Fibroblast of skin of left biceps (primary cell): ENCODE measurements at places on chromosomes 4 and X.

GRCh38 chr4:41177016-41177415, 37.3 kb downstream of the APBB2 start:
- peak; percentile 66 for DNase-seq

GRCh38 chr4:2419814-2420213, 1.1 kb downstream of the CFAP99 start:
- DNase-seq, result no peak

- no peak for DNase-seq
These were observed 150.9 kb downstream of the SHROOM3 start for GRCh38 chr4:76585897-76586360.

- DNase-seq, result no peak
These were observed 193.0 kb downstream of the MGST2 start for GRCh38 chr4:139858436-139859205.

DNA sequence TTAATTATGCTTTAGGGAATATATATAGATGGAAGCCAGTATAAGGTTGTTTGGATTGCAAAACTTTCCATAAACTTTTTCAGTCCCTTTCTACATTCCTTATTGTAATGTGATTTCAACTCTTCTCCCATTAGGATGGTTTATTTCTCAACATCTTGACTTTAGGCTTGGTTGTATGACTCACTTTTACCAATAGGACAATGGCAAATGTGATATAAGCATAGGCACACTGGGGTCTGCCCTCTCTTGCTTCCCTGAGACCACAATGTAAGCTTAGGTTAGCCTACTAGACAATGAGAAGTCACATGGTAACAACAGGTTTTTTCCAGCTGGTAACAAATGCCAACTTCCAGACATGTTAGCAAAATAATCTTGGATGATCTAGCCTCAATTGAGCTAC, 163.3 kb upstream of the RBPJ start:
- no peak for DNase-seq

- no peak for DNase-seq
These were observed 52.2 kb downstream of the AFM start for GRCh38 chr4:73533515-73534422.

- no peak for DNase-seq
These were observed 63.7 kb upstream of the HHIP start for GRCh38 chr4:144582105-144582850.

GRCh38 chrX:15786915-15787314, 3.4 kb upstream of the ZRSR2 start:
- no peak for DNase-seq

DNA sequence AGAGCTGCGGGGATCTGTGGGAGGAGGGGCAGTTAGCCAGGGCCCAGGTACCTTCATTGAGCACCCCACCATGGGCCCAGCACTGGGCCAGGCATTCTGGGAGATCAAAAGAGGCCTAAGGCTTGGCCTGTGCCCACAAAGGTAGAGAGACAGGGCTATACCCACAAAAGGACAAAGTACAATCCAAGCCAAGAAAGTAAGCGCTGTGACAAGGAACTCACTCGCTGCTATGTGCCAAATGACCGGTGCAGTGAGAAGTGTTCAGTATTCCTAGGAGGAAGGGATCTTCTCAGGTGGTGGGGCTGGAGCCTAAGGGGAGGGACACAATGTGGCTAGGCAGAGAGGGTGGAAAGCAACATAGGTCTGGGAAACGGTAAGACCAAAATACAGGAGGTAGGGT, 8.8 kb upstream of the FRMPD3 start:
- DNase-seq, result no peak

DNA sequence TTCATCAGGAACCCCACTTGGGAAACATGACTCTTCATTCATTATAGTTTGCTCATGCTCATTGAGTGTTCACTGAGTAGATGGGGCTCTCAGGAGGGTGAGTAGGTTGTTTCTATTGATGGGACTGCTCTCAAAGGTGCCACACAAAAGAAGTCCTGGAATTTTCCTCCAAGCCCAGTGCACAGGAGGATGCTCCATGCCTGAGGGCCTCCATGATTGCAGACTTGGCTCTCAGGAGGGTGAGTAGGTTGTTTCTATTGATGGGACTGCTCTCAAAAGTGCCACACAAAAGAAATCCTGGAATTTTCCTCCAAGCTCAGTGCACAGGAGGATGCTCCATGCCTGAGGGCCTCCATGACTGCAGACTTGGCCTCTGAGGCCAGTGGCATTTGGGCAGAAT, 108.5 kb downstream of the ZNF674 start:
- DNase-seq, result no peak

GRCh38 chr4:109552237-109552636, 7.8 kb upstream of the MCUB start:
- no peak for DNase-seq

DNA sequence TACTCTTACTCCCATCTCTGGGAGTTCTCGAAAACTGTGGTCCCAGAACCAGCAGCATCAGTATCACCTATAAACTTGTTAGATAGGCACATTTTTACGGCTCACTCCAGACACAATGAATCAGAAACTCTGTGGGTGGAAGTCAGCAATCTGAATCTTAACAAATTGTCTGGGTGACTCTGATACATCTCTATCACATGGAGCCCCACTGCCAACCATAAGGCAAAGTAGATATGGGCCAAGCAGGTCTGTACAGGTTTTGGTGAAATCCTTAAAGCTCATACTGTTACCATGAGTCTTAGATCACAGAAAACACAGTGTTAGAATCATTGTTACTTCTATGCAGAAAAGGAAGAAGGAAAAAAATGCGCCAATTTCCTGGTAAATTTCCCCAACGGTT, 122.5 kb upstream of the HCCS start:
- DNase-seq, result no peak

DNA sequence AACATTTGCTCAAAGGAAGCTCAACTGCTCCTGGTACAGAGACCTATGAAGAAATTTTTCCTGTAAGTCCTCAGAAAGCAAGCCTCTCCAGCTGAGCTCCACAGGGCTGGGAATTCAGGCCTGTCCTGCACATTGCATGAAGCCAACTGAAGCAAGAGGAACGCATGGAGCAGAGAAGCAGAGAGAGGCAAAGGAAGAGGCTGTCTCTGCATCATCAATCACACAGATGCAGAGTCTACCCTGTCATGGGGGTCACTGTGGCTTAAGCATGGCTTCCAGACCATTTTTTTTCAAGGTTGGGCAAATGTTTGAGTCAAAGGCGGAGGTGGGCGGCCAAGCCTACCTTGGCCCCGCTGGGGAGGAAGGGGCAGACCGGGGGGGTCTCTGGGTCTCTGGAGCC, 110.3 kb upstream of the MSX1 start:
- no peak for DNase-seq

DNA sequence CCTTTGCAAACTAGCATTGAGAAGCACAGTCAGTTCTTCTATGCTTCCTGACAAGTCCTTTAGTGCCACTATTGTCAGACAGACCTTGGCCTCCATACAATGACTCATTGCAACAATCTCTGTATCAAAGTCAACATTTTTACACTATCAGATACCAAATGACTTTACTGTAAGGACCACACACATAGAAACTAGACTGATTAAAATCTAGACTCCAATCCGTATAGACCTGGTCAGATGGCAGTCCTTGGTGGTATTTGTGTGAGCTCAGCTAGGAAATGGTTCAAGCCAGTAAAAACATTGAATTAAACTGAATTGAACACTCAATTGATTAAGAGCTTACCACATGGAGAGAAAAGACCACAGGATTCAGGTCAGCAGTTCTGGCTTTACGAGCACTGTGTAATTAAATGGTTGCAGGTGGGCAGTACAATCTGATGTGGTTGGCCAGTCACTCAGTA, 549.8 kb upstream of the LCORL start:
- no peak for DNase-seq

GRCh38 chr4:136009258-136009832, 1522.9 kb downstream of the PCDH18 start:
- DNase-seq, result no peak

DNA sequence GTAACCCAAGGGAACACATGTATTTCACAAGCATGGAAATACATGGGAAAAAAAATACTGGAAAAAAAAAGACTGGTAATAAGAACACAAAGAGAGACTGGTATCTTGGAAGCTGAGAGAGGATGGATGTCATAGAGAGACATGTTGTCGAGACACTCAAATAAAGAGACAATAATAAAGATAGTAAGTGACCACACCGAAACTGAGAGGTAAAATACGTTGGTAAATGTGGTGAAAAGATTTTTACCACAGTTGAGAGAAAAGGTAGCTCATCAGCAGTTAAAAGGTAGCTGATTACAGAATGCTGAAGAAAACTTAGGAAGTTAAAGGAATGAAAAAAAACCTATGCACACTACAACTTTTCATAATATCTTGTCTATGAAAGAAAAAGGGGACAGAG, 81.1 kb downstream of the ARAP2 start:
- DNase-seq, result no peak

DNA sequence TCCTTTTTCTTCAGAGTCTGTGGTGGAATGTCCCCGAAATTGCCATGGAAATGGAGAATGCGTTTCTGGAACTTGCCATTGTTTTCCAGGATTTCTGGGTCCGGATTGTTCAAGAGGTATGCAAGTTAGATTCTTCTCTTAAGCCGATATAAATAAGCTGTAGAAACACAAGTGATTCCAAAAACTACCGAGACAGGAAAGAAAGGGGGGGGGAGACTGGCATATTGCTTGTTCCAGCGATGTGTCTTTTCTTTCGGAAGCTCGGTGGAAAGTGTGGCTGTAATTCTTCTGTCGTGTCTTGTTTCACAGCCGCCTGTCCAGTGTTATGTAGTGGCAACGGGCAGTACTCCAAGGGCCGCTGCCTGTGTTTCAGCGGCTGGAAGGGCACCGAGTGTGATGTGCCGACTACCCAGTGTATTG, 236.9 kb downstream of the DCTD start:
- DNase-seq, result no peak

- peak; percentile 91 for DNase-seq
These were observed at the start of gene RAP1GDS1 for GRCh38 chr4:98260579-98261404. RAP1GDS1 (plus strand) TSS chr4:98261384; CDS start chr4:98261566, 182 bp downstream.

DNA sequence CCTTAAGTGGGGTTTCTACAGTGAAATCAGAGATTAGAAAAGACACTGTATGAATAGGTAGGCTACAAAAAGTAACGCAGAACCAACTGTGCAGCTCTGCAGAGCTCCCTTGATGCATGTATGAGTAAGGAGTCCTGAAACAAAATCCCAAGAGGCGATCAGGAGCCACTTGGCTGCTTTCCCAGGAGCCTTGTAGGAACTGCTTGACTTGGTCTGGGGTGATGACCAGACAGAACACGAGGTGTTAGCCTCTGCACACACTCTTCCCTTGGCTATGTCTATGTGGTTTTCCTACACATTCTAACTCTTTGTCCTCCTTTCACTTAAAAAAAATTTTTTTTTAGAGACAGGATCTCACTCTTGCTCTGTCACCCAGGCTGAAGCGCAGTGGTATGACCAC, 22.8 kb upstream of the AP1S2 start:
- no peak for DNase-seq

- DNase-seq, result peak; percentile 49
These were observed 6.2 kb downstream of the ARFIP1 start for GRCh38 chr4:152785639-152786615.

DNA sequence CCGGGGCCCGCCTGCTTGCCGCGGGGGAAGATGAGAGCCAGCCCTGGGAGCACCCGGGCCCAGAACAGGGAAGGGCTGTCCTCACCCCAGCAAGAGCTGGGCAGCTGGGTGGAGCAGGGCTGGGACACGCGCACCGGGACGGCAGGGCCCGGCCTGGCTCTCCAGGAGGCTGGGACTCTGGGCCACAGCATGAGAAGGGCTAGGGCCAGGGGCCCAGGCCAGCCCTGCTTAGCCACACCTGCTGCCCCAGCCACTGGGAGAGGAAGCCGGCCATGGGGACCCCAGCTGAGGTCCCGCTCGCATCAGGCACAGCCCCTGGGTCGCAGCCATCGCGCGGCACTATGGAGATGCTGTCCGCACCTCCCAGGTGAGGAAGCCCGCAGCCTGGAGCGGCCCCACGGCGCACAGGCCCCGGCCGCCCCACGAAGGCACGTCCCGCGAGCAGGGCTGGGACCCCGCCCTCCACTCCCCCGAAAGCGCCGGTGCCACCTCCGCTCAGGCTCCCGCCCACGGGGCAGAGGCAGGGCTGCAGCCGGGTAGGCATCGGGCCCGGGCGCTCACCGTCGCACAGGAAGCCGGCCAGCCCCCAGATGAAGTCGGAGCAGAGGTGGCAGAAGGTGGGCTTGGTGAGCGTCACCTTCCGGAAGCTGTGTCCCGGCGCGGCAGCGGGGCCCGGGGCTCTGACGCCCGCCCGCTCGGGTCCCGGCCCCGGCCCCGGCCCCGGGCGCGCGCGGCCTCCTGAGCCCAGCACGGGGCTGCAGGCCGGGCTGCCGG, 531 bp downstream of the DGKQ start:
- no peak for DNase-seq

DNA sequence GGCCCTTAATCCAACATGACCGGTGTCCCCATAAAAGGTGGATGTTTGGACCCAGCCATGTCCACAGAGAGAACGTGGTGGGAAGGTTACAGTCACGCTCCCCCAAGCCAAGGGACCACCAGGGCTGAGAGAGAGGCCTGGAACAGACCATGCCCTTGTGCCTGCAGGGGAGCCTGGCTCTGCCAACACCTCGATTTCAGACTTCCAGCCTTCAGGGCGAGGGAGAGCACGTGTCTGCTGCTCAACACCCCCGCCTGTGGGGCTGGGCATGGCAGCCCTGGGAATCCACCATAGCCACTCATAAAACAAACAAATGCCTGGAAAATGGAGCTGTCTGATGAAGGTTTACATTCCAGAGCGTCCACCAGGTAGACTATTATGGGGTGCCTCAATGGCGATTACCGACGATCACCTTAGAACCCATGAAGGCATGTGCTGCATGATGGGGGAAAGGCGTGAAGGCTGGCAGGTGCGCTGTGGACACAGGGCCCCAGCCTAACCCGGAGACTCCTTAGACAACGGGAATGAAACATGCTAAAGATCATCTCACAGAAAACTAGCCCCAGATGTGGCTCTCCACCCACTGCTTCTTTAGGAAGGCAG, 42.3 kb upstream of the HMX1 start:
- DNase-seq, result no peak

DNA sequence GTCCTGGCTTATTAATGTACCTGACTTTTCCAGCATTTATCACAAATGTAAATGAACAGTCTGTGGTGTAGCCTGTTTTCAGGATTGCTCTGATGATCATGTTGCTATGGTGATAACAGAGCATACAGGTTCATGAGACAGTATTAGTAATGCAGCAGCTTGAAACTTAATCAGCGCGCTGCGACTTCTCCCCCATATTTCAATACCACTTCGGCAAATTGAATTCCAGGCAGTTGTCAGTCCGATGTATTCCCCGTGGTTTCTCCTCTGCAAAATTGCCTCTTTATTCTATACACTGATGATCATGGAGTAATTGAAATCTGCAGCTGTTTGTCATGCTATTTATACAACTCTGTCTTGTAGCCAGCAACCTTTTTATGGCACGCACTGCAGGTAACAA, 239.3 kb downstream of the C4orf33 start:
- DNase-seq, result no peak

GRCh38 chr4:8158710-8159536, at the start of gene ABLIM2:
ABLIM2 (minus strand) TSS chr4:8158813; CDS start chr4:8158689, 124 bp downstream.
- peak; percentile 93 for DNase-seq

DNA sequence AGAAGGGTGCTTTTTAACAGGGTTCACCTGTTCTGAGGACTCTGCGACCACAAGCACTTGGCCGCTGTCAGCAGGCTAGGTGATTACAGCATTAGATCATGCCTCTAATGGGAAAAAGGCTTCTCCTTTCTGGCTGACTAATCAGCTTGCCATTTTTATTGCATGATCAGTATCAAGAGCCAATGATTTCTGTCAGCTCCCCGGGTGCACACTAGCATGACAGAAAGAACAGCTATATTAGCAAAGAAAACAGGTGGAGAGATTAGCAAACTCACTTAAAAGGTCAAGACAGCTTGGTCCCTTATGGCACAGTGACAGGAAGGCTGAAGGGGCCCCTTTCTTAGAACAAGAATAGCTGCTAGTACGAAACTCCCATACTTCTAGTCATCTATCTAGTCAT, 170.0 kb downstream of the SMIM20 start:
- peak; percentile 79 for DNase-seq
